ENCODE measurements at places on chromosomes 7 and 10.

DNA sequence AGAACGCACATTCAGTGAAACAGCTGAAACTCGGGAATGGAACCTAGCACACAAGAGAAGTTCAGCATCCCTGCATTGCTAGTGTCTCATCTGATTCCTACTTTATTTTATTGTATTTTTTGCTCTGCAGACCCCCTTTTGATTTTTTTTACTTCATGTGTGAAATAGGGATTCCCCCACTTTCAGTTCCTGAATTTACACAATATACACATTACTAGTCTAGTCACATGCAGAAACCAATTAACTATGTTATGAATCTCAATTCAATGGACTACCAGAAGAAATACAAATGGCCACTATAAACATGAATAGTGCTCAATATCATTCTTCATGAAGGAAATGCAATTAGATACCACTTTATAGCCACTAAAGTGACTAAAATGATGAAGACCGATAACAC, 386.1 kb upstream of the COBL start:
- H3K27ac ChIP-seq, result no peak overlapping the region
- H3K4me1 ChIP-seq, result no peaks in the 10 kb centered on the region
- no peaks in the 10 kb centered on the region for H3K27me3 ChIP-seq
- no peak for DNase-seq
- no peaks in the 10 kb centered on the region for H3K36me3 ChIP-seq

- H3K36me3 ChIP-seq, result peaks cover 31% of the 10 kb centered on the region
- DNase-seq, result no peak
- no peaks in the 10 kb centered on the region for H3K27me3 ChIP-seq
- no peak overlapping the region for H3K27ac ChIP-seq
Observed at GRCh38 chr7:12233175-12233574, 22.1 kb downstream of the TMEM106B start.

DNA sequence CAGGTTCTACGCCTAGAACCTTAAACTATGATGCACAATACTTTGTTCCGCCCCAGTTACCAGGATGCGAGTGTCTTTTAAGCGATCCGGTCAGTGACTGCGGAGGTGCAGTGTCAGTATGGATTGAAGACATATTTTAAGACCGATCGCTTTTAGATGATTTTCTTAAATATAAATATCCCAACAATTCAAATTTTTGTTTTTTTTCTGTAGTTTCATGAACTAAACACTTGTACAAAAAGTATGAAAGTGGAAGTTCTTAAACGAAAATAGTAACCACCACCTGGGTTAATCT, 835 bp downstream of the COMMD3 start:
- peaks cover 41% of the 10 kb centered on the region for H3K4me1 ChIP-seq
- H3K36me3 ChIP-seq, result peaks cover 15% of the 10 kb centered on the region
- H3K27ac ChIP-seq, result peak overlapping the region; percentile 91
- peaks cover 8% of the 10 kb centered on the region for H3K27me3 ChIP-seq
- no peak for DNase-seq

DNA sequence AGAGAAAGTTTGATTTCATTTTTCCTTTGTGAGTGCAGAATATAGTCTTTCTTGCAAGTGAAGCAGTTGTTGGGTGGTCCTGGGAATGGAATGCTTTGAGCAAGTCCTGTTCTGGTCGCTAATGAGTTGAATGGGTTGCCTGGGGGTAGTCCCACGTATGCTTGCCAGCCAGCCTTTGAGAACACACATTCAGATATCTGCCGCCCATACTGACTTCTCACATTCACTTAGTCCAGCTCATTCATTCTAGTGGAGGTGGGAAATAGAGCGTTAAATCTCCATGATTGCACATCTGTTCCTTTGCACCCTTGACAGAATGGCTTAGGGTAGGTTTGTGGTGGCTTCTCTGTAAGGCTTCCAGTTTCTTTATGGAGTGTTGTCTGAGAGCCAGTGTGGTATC, 256.6 kb downstream of the SORCS3 start:
- H3K27me3 ChIP-seq, result no peaks in the 10 kb centered on the region
- H3K27ac ChIP-seq, result no peak overlapping the region
- H3K4me3 ChIP-seq, result no peak overlapping the region
- peaks cover under 1% of the 10 kb centered on the region for H3K36me3 ChIP-seq

DNA sequence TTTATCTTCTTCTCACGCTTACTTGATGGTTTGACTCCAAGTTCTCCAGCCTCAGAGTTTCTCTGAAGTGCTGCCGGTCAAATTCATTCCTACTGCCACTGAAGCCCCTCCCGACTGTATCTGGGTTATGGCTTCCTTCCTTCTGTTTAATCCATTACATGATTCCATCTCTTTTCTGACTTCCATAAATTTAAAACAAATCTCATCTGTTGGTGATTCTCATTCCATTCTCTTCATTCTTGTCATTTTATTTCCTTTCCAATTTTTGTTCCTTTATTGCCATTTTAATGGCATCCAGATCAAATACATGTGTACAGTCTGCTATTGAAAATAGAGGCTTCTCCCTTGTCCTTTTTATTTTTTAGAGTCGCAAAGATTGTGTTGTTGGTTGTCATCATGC, 25.4 kb upstream of the HIBADH start:
- DNase-seq, result no peak
- H3K27me3 ChIP-seq, result peaks cover 12% of the 10 kb centered on the region
- no peaks in the 10 kb centered on the region for H3K4me1 ChIP-seq
- no peak overlapping the region for H3K4me3 ChIP-seq

GRCh38 chr10:72782649-72783330, 90.8 kb downstream of the MCU start:
- no peak overlapping the region for H3K4me3 ChIP-seq
- H3K4me1 ChIP-seq, result no peaks in the 10 kb centered on the region
- H3K27ac ChIP-seq, result no peak overlapping the region
- DNase-seq, result no peak

DNA sequence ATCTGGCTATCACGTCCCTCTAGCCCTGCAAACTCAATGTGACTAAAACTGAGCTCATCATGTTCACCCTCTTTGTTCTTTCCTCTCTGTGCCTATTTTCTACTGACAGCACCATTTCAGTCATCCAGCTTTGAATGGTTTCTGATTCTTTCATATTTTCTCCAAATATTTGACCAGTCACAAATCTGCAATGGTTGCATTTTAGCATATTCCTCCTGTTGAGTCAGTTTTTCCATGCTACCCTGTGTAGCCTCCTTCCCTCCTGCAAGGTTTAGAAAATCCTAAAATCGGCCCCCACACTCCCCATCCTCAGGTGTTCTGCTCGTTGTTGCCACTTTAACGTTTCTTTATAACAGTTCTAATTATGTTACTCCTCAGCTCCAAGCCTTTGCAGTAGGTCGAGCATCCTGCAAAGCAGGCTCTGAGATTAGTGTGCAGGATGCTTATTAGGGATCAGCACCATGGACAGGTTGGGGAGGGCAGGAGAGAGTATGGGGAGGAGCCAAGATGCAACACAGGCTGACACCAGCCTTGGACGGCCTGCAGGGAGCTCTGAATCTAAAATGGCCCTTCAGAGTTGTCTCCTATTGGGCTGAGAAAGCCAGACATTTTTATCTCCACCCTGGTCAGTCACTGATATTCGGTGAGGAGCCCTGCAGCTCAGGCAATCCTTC, 531.0 kb upstream of the COBL start:
- H3K27ac ChIP-seq, result no peak overlapping the region
- no peak overlapping the region for H3K4me3 ChIP-seq
- H3K27me3 ChIP-seq, result no peaks in the 10 kb centered on the region
- H3K36me3 ChIP-seq, result no peaks in the 10 kb centered on the region

DNA sequence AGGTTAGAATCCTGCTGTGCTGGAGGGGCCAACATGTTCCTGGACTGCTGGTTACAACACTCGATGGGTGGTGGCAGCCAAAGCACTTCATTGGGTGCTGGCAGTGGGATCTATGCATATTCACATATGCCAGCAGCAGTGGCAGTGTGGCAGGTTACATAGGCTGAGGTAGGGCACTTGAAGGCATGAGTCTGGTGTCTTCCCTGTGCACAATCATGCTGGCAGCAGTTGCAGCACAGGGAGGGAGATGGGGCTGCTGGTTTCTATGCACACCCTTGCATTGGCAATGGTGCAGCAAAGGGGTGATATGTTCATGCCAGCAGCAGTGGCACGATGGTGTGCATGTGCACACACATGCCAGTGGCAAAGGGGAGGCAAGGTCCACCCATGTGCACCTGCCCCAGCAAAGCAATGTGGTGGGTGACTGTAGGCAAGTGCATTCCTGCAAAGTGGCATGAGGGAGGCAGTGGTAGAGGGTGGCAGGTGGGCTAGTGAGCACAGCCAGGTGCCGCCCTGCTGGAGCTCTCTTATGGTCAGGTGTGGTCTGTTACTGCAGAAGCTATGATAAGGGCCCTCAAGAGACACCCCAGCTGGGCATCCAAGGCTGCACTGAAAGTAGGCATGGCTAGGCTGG, 356.2 kb upstream of the STEAP1 start:
- H3K27ac ChIP-seq, result no peak overlapping the region
- H3K4me1 ChIP-seq, result no peaks in the 10 kb centered on the region
- no peaks in the 10 kb centered on the region for H3K27me3 ChIP-seq
- no peak for DNase-seq
- H3K4me3 ChIP-seq, result no peak overlapping the region

DNA sequence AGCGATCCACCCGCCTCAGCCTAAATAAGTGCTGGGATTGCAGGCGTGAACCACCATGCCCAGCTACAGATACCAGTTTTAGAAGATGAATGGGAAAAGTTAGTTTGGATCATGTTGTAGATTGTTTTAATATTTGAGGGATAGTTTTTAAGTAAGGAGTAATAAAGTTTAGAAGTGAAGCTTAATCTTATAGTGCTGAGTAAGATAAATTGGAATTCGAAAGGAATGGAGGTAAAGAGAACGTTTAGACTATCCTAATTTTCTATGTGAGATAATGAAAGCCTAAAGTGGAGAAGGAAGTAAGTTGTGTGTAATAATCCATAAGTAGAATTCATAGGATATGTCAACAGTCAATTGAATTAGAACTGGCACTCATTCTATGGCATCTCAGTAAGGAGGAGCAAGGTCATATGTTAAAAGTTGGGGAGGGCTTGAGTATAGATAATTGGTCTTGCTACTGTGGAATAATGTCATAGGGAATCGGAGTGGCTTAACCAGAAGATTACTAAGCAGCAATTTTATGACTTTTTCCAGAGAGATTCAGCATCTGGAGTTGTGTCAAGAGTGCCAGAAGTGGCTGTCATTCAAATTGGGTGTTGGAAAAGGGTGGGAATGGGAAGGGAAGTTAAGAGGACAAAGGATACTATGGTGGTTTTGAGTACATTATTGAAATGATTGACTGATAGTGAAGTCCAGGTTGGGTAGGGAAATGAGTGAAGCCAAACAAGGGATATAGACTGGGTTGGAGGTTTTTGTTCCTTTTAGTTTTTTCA, 12.1 kb downstream of the TAX1BP1 start:
- H3K4me3 ChIP-seq, result no peak overlapping the region
- no peak for DNase-seq
